Naive thymus-derived CD4-positive, alpha-beta T cell (primary cell): ENCODE measurements at places on chromosomes 3 and 15. TPM values are rescaled to one million over a fixed set of nuclear protein-coding genes. Genes with fewer than 3 reads are reported as not detected.

Gene TP63
- total RNA-seq, result 0.11 TPM

Gene GRM7
- total RNA-seq, result not detected in 2 replicates

Gene VILL
- 22.2 and 22.4 TPM in 2 replicates for total RNA-seq

Gene SLC12A1
- not detected for total RNA-seq

Gene GOLGA8J
- total RNA-seq, result 0.22 and 1.2 TPM in 2 replicates

DNA sequence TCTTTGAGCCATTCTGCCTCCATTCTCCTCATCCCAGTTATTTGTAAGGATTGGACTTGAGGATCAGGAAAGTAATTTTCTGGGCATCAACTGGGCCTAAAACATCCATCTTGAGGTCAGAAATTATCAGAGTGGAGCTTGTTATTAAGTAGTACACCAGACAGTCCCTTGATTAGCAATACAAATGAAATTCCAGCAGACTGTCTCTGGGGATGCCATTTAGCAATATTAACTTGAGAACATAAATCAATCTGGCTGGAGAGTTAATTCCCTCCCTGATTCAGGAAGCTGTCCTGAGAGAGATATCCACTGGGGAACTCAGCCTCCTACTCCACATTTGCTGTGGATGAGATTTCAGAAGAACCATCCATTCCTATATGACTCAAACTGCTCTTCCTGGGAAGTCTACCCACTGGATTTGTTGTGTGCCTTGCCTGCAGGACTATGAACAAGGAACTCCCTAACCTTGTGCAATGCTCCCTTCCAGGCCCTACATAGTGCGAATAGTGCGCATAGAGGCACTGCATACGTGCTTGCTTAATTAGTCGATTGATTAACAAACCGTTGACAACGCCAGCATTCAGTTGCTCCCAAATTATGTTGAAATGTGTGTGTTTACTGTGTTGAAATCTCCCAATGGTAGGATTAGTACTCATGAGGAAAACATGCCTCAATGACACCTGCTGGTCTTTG, 36.1 kb upstream of the MTMR14 start:
- H3K36me3 ChIP-seq, result no peaks in the 10 kb centered on the region
- H3K27me3 ChIP-seq, result no peaks in the 10 kb centered on the region
- H3K27ac ChIP-seq, result no peak overlapping the region
- H3K4me3 ChIP-seq, result no peak overlapping the region

DNA sequence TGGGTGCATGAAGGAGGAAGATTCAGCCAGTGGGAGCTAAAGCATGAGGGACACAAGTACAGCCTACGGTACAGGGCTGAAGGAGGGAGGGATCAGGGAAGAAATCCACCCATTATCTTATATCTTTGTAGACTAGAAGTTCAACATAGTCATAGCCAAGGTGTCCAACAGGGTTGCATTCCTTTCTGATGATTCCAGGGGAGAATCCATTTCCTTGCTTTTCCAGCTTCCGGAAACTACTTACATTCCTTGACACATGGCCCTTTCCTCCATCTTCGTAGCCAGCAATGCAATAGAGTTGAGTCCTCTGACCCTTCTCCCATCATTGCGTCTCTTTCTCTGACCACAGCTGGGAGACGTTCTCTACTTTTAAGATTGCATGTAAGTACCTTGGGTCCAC, 471.0 kb upstream of the SEMA6D start:
- H3K27ac ChIP-seq, result no peak overlapping the region
- no peaks in the 10 kb centered on the region for H3K36me3 ChIP-seq
- H3K4me1 ChIP-seq, result no peaks in the 10 kb centered on the region
- H3K4me3 ChIP-seq, result no peak overlapping the region

GRCh38 chr3:12479919-12480427, 4.3 kb upstream of the TSEN2 start:
- no peak for DNase-seq
- H3K27me3 ChIP-seq, result no peaks in the 10 kb centered on the region
- H3K4me1 ChIP-seq, result peaks cover 11% of the 10 kb centered on the region
- H3K4me3 ChIP-seq, result no peak overlapping the region

DNA sequence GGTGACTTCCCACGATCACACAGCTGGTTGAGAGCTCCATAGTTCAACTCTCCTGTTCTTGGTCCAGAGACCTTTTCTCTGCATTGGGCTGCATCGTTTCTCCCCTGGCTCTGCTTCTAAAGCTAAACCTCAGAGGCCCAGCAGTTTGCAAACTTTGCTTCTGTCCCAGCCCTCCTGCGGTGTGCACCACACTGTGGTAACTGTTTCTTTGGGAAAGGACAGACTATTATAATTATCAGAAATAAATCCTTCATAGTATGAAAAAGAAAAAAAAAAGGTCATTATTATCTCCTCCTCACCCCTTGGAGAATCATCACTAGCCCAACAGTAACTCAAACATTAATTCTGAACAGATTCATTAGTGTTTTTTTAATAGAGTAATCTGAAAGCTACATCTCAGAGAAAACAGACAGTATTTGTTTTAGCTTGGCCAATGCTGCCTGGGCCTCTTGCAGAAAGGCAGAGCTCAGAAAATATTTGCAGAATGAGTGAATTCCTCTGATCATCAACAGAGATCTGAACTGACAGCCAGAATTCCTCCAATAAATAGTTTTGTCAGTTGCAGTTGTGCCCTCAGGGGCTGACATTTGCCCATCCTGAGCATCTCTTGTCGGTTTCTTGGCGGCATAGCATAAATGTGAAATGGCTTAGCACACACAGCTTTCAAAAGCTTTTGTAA, 52.9 kb downstream of the BFSP2 start:
- no peak overlapping the region for H3K27ac ChIP-seq
- no peaks in the 10 kb centered on the region for H3K36me3 ChIP-seq
- no peak for DNase-seq
- H3K4me3 ChIP-seq, result no peak overlapping the region
- no peaks in the 10 kb centered on the region for H3K27me3 ChIP-seq
- H3K4me1 ChIP-seq, result peaks cover 5% of the 10 kb centered on the region

- no peak for DNase-seq
- H3K27me3 ChIP-seq, result no peaks in the 10 kb centered on the region
- H3K4me3 ChIP-seq, result no peak overlapping the region
- no peak overlapping the region for H3K27ac ChIP-seq
- H3K36me3 ChIP-seq, result no peaks in the 10 kb centered on the region
- no peaks in the 10 kb centered on the region for H3K4me1 ChIP-seq
These were observed 258.8 kb downstream of the PLOD2 start for GRCh38 chr3:145902166-145902565.

DNA sequence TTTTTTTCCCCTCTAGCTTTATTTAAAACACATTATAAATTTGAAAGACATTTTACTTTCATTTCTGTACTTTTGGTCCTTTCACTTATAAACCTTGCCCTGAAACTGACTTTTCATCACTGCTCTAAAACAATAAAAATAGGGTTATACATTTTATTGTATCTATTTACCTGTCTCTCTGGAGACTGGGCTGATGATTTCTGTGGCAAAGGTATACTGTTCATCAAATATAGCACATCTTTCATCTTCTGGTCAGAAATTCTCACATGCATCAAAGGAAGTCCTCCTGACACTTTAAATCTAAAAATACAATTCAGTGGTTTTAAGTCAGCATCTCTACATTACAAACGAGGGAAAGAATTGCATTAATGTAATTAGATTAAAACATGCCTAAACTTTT, 86.1 kb downstream of the VPS13C start:
- H3K36me3 ChIP-seq, result peaks cover 4% of the 10 kb centered on the region
- no peaks in the 10 kb centered on the region for H3K27me3 ChIP-seq
- no peak overlapping the region for H3K4me3 ChIP-seq
- H3K27ac ChIP-seq, result no peak overlapping the region
- peaks cover 6% of the 10 kb centered on the region for H3K4me1 ChIP-seq

- H3K27me3 ChIP-seq, result no peaks in the 10 kb centered on the region
- no peaks in the 10 kb centered on the region for H3K4me1 ChIP-seq
- DNase-seq, result no peak
- no peak overlapping the region for H3K4me3 ChIP-seq
- H3K27ac ChIP-seq, result no peak overlapping the region
These were observed 987.0 kb downstream of the NSUN3 start for GRCh38 chr3:95049841-95050240.

GRCh38 chr3:42608581-42608980, 8.1 kb downstream of the NKTR start:
- no peak overlapping the region for H3K27ac ChIP-seq
- peaks cover 20% of the 10 kb centered on the region for H3K4me1 ChIP-seq
- no peak overlapping the region for H3K4me3 ChIP-seq
- H3K36me3 ChIP-seq, result peaks cover 20% of the 10 kb centered on the region
- DNase-seq, result no peak

DNA sequence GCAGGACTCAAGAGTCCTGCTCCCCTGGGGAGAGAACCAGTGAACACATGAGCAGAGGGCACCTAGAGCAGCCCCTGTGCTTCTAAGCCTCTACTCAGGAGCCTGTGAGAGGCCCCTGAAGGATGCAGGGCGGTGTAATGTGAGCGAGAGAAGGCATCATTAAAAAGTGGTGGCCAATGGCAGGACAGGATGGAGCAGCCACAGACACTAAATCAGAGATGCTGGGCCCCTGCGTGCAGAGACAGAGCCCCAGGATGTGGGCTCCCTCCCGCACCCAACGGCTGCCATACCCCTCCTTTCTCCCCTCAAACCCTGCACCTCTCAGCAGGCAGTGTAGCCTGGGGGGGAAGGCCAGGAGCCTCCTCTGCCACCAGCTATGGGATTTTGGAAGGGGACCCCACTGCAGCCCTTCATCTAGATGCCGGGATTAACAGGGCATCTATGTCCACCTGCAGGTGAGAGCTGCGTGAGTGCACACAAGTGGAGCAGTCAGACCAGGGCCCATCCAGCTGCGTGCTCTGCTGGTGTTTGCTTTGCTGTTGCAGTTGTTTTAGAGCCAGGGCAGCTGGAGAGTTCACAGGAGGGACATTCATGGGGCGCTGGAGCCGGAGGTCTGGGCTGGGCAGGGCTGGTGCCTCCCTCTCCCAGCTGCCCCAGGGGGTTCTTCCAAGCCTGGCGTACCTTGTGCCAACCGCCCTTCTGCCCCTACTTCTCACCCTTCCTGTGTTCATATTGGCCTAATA, 5.1 kb upstream of the IQSEC1 start:
- no peak overlapping the region for H3K27ac ChIP-seq
- no peak for DNase-seq
- no peak overlapping the region for H3K4me3 ChIP-seq
- no peaks in the 10 kb centered on the region for H3K36me3 ChIP-seq
- no peaks in the 10 kb centered on the region for H3K4me1 ChIP-seq

DNA sequence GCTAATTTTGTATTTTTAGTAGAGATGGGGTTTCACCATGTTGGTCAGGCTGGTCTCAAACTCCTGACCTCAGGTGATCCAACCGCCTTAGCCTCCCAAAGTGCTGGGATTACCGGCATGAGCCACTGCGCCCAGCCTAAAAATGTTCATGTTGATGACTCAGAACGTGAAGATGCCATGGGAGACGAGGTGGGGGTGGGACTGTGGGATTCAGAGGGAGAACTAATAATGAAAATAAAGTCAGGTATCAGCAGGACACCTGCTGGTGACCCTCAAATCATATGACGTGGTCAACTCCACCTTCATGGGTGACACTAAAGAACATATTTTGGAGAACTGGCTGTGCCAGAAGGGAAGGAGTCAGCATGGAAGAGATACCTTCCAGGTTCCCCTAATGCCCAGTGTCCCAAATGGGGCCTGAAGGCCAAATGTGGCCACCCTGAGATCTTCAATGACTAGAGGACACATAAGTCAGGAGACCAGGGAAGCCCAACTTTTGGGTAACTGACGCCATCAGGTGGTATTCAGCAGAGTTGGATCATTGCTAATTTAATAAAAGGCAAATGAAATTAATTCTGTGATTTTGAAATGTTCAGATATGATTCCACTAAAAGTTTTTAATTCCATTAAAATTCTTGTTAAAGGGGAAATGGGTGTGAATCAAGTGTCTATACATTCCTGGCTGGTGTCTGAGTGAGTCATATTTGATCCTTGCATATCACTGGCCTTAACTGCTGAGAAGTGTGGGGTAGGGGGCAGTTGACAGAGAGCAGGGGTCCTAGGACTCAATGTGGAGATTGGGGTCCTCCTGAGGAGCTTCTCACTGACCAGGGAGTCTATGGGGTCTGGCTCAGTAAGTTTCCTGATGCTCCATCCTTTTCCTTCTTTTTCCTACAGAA, 88.6 kb upstream of the GSK3B start:
- no peaks in the 10 kb centered on the region for H3K27me3 ChIP-seq
- H3K4me1 ChIP-seq, result no peaks in the 10 kb centered on the region
- no peak for DNase-seq
- H3K4me3 ChIP-seq, result no peak overlapping the region

DNA sequence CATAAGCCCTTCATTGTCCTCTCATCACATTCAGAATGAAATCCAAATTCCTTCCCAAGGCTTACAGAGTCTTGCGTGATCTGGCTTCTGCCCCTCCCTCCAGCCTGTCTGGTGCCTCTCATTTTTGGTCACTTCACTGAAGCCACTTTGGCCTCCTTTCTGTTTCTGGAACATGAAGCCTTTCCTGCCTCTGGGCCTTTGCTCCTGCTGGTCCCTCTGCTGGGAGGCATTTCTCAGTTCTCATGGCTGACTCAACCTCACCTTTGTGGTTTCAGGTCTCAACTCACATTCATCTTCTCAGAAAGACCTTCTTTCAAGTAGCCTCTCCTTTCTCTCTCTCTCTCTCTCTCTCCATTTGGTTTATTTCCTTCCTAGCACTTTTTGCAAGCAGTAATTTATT, 43.9 kb upstream of the BHLHE40 start:
- no peak overlapping the region for H3K4me3 ChIP-seq
- H3K27me3 ChIP-seq, result no peaks in the 10 kb centered on the region
- no peak overlapping the region for H3K27ac ChIP-seq

DNA sequence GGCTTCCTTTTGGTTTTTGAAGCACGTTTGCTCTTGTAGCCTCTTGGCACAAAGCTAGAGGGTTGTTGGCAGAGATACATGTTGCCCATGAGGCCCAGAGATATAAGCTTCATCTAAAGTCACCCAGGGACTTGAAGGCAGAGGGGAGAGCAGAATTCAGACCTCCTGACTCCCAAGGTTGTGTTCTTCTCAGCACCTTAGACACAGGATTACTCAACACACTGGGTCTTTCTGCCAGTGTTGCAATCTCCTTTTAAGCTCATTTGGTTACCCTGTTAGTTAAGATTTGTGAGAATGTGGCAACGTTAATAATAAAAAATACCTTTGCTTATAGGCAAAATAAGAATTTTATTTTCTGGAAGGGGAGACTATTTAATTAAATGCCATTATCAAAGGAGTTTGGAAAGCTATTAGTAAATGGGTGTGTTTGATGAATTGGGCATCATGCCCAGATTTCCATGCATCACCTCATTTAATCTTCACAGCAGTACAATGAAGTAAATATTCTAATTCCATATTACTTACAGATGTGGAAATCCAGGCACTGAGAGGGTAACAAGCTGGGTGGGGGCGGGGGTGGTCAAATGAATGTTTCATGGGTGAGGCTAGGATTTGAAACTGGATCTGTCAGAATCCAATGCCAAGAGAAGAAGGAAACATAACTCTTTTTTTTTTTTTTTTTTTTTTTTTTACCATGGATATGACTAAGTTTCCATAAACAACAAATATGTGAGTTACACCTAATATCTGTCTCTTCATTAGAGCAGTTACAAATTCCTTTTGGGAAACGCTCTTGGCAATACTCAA, 183.3 kb downstream of the NR1D2 start:
- DNase-seq, result no peak
- no peaks in the 10 kb centered on the region for H3K36me3 ChIP-seq
- no peak overlapping the region for H3K27ac ChIP-seq
- no peaks in the 10 kb centered on the region for H3K4me1 ChIP-seq
- no peak overlapping the region for H3K4me3 ChIP-seq
- H3K27me3 ChIP-seq, result no peaks in the 10 kb centered on the region

GRCh38 chr3:126714921-126715320, 10.9 kb downstream of the CHCHD6 start:
- no peaks in the 10 kb centered on the region for H3K27me3 ChIP-seq
- H3K4me1 ChIP-seq, result no peaks in the 10 kb centered on the region
- H3K36me3 ChIP-seq, result no peaks in the 10 kb centered on the region
